Activated naive CD4-positive, alpha-beta T cell treated with anti-CD3 and anti-CD28 coated beads, Interleukin-2, amount 10 ng/mL, durations not matched to agents 7 days and 5 days (primary cell): ENCODE measurements at places on chromosomes 4 and X.

DNA sequence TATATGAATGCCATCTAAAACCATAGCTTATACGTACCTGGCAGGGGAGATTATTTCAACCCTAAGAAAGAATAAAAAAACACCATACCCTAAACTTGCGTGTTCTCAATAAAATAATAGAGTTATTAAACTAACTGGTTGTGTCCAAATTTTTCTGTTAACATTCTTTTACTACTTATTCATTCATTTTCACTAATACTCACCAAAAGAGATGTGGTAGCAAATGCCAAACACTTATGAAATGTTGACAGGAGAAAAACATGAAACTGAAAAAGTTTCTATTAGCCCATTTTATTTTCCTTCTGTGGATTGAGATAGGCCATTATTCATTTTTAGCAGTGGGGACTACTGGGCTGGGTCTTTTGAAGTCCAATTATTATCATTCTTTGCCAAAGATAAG, 102.0 kb downstream of the TSPAN5 start:
- DNase-seq, result no peak

- DNase-seq, result no peak
These were observed 384.9 kb upstream of the CNKSR2 start for GRCh38 chrX:20989361-20989760.

DNA sequence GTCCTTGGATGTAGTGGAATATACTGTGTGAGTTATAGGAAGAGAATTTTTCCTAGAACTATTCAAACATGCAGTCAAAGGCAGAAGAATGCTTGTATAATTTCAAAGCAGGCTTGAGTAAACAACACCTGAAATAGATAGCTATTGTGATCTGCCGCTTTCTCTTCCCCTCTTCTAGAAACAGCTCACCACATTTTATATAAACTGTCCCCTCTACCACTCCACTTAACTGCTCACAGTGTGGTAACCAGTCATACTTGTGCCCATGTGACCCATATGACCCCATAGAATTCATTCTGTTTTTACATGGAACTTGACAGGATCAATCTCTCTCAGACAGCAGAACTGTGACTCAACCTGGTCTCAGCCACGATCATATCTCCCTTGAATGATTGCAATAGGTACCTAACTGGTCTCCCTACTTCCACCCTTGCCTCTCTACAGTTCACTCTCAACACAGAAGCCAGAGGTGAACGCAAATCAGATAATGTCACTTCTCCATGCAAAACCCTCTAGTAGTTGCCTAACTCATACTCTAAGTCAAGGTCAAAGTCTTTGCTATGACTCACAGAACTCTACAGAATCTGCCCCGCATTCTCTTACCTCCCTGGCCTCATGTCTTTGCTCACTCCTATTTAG, 85.6 kb upstream of the EFHC2 start:
- DNase-seq, result no peak

DNA sequence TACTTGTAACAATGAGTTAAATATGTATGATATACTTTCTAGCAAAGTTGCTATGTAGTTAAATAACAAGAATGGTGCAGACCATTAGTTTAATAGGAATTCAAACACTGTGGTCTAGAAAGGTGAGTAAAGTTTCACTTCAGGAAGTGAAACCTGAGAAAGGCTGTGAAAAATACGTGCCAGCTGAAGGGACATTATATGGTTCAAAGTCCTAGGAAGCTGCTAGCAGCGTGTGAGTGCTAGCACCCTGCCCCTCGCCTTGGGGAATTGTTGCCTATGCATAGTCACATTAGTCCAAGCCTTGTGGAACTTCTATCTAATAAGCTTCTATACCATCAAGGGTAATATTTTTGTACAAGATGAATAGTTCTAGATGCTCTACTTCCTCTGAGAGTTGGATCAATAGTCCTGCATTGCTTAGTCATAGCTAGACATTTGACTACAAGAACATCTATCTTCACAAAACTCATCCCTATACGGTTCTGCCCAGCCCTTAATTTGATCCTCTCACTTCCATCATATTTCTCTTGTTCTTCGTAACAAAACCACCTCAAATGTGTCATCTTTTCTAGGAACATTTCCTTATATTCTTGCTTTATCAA, 45.8 kb upstream of the ARSJ start:
- no peak for DNase-seq

DNA sequence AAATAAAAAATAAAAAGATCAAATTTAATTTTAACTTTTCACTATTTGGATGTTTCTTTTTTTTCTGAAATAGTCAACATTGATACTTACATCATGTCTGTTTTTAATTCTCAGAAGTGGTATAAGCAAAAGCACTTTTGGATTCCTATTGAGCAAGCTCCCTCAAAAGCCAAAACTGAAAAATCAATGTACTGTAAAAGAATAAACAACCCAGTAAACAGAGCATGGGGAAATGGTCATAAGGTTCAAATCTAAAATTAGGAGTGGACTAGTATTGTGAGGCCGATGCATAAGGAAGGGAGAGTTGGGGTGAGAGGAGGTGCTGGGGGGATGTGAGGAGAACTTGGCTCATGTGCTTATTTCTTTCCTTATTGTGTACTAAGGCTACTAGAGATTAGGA, 37.9 kb downstream of the NUDT6 start:
- no peak for DNase-seq

GRCh38 chr4:74794382-74795010, at the start of gene BTC:
BTC (minus strand) TSS chr4:74794523; CDS start chr4:74794325, 198 bp downstream.
- peak; percentile 21 for DNase-seq

GRCh38 chr4:954211-955020, 19.0 kb downstream of the DGKQ start:
- no peak for DNase-seq

GRCh38 chr4:72505314-72505744, 63.7 kb downstream of the ADAMTS3 start:
- no peak for DNase-seq

GRCh38 chr4:6480534-6481088, 8.2 kb upstream of the PPP2R2C start:
- DNase-seq, result no peak

- DNase-seq, result no peak
These were observed 175.8 kb upstream of the MTMR8 start for GRCh38 chrX:64571011-64571410.

GRCh38 chr4:54395013-54395527, 166.0 kb downstream of the PDGFRA start:
- DNase-seq, result no peak

DNA sequence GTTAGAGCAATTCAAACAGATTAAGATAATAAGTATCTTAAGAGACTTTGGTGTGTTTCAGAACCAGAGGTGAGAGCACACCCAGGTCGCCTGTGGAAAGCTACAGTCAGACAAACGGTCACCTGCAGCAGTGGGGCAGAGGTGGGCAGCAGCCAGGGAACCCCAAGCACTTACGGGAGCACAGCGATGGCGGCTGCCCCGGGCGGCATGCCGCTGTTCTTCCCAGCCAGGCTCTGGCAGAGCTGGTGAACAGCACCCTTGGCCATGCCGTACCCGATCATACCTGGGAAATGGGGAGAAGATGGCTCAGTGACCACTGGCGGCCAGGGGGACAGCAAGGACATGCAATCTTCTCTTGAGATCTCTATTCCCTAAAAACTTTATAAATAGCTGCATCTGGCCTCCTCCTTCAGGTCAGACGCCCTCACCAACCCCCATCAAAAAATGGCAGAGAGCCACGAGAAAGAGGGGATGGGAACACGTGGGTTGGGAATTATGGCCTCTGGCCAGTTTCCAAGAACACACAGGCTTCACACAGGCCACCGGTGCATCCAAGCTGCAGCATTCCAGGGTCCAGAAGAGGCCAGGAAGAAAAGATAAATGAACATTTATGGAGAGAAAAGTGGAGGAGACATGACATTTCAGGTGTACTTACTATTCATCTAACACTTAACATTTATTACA, 19.7 kb downstream of the QDPR start:
- no peak for DNase-seq

GRCh38 chr4:153008578-153009199, 72.6 kb downstream of the FHDC1 start:
- DNase-seq, result no peak

- no peak for DNase-seq
These were observed 107.8 kb upstream of the PDHA2 start for GRCh38 chr4:95732061-95732460.

DNA sequence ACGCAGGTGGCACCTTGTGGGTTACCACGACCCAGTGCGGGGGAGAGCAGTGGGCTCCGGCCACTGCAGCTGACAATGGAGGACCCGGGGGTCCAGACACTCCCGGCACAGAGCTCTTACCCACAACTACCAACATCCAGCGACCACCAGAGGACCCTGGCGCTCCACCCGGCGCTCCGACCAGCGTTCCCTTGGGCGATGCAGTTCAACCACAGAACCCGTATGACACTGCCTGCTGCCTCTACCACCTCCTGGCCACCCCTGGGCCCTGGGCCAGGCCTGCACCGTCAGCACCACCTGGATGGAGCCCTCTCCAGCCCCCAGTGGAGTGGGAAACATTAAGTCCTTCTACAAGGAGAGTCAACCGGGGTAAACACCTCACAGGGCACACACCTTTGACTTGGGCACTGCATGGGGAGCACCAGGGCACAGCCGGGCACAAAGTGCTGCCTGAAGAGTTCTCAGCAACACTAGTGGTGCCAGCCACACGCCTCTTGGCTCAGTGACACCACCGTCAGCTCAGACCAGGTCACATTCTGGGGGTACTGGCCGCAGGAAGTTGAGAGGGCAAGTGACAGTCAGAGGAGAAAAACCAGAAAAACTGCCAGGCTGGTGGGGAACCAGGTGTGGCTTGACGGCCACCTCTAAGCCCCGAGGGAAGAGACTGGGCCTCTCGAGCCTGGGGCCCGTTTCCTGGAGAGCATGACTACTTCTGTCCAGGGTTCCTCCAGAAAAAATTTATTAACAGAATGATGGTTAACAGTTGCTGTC, 2.6 kb downstream of the CTBP1 start:
- peak; percentile 22 for DNase-seq

- DNase-seq, result no peak
These were observed 981.0 kb upstream of the HS3ST1 start for GRCh38 chr4:12409507-12410190.
